Right lung (tissue), 10 donors: ENCODE measurements at places on chromosomes 2 and 18. TPM values are rescaled to one million over a fixed set of nuclear protein-coding genes. Genes with fewer than 3 reads are reported as not detected.

FBXO15 gene
- polyA plus RNA-seq = 4.4 TPM

GRCh38 chr2:218289639-218290315 lies 2.5 kb downstream of the TMBIM1 start:
- DNase-seq = no peak

DNA sequence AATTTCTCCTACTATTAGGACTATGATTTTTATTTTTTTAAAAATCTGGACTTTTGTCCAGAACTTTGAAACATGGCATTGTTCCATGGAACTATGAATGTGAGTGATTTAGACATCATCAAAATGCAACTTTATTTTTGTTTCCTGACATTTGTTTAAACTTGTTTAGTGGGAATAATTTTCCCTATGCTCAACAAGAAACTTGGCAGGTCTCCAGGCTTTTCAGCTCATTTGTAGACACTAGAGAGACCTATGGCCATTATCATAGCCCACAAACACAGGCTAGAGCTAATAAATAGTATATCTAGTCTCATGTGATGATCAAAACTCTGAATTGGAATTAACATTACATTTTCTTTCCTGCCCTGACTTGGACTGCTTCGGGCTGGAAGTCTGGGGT lies 145.1 kb upstream of the CELF4 start:
- DNase-seq = peak; percentile 84

FN1 gene
- 1,824 TPM for polyA plus RNA-seq

DNA sequence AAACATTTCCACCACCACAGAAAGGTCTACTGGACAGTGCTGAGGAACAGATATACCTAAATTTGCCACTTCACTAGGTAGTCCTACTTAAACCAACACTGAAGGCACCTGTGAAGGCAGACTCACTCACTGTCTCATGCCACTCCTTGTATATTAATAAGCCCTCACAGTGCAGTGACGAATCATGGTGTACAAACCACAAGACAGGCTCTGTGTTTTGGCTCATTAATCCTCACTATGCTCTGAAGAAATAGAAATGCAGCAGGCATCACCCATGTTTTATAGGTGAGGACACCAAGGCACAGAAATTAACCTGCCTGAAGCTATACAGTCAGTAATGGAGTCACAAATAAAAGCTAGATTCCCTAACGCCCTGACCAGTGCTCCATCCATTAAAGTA lies 44.3 kb downstream of the BARD1 start:
- no peak for DNase-seq

DNA sequence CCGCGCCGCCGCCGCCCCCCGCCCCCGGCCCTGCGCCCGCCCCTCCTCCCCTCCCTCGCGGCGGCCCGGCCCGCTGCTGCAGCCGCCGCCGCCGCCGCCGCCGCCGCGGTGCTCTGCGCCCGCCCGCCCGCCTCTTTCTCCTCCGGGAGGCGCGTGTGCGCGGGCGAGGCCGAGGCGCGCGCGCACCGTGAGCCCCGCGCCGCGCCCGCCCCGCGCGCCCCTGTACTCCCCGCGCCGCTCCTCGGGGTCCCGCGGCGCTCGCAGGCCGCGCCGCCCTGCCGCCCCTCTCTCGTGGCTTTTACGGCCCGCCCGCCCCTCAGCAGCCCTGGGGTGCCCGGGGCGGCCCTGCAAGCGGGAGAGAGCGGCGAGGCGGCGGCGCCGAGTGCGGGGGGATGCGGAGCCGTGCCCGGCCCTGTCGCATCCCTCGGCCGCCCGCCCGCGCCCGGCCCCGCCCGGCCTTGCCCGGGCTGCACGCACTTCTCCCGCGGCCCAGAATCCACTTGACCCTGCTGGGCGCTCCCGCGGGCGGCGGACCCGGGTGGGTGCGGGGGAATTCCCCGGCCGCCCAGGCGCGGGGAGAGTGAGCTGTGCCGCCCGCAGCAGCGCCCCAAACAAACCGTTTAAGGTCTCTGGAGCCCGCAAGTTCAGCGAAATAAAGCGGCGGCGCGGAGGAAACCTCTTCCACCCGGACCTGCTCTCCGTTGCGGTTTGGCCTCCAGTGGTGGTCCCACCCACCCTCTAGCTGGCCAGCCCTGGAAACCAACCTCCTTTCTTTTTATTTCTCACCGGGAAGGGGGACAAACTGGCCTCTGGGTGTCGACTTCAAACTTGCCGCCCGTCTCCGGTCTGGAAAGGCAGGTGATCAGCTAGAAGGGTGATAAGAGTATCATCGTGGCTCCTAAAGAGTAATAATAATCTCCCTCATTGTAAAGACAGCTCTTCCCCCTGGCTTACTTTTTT lies 37.4 kb downstream of the AFF3 start:
- no peak for DNase-seq

- DNase-seq = no peak
These were observed 549.9 kb downstream of the DSC3 start for GRCh38 chr18:30492552-30493129.

DNA sequence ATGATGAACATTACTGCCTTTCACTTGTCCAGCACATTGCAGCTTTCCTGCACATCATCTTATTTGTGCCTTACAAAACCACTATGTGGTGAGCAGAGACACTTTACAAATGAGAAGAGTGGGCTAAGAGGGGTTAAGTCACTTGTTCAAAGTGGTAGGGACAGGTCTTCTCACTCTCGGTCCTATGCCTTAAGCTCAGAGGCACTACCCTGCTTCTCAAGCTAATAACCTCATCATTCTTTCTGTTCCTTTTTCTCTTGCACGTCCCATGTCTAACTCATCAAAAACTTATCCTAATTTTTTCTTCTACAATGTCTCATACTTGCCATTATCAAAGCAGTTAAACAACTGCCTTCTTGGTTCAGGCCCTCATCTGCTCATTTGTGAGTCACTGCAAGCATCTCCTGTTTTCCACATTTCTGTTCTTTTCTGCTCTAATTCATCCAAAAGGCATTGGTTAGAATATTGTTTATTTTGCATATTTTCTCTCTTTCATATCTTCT lies 21.9 kb upstream of the NCOA1 start:
- no peak for DNase-seq

DNA sequence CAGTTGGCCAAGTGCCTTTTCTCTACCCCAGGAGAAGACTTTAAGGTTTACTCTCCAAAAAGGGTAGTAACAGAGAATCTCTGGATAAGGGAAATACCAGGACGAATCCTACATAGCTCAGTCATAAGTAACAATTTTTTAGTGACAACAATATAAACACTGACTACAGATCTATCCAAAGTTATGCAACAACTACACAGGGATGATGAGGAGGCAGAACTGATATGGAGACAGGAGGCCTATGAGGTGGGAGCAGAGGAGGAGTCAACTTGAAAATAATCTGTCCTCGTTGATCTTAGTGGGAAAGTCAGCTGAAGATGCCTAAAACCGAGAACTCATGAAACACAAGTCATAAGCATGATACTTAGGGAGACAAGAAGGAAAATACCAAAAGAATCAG lies 40.2 kb downstream of the SLC35F5 start:
- no peak for DNase-seq
